ENCODE measurements at places on chromosomes 3 and 15. TPM values are rescaled to one million over a fixed set of nuclear protein-coding genes. Genes with fewer than 3 reads are reported as not detected.

DNA sequence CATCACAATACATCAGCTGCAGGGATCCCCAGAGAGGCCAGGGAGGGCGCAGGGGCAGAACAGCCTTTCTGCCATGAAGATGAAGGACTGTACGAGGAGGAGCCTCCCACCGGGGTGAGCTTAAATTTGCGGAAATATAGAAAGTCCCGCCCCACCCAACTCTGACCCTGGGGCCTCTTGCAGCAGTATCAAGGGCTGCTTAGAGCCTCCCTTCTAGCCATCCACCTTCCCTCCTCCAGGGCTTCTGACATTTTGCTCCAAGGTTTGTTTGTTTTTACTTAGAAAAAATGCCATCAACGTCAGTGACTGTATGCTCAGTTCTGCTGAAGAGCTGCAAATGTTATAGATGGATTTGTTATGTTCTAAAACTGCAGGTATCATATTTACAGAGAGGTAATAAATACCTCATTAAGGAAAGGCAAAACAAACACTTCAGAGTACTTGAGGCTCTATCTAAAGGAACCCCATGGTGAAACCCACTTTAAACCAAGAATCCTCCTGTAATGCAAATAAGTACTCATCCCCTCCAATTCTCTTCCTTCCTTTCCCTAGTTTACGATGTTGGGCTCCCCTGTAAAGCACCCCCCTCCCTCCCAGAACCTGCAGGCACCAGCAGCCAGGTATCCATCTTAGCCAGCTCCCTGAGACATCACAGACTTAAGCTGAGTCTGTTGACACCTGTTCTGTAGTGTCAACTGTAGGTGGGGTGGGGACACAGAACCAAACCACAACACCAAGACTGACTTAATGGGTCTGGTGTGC is 30.5 kb downstream of the RFTN1 start:
- H3K4me3 ChIP-seq, result peak overlapping the region; percentile 51
- peak overlapping the region; percentile 76 for H3K27ac ChIP-seq
- peak; percentile 45 for DNase-seq
- no peaks in the 10 kb centered on the region for H3K27me3 ChIP-seq
- H3K4me1 ChIP-seq, result peaks cover 59% of the 10 kb centered on the region

- no peaks in the 10 kb centered on the region for H3K36me3 ChIP-seq
- H3K27ac ChIP-seq, result no peak overlapping the region
- no peak for DNase-seq
- H3K27me3 ChIP-seq, result no peaks in the 10 kb centered on the region
- H3K4me3 ChIP-seq, result no peak overlapping the region
- H3K4me1 ChIP-seq, result no peaks in the 10 kb centered on the region
These were observed 24.2 kb upstream of the TNK2 start for GRCh38 chr3:195932418-195933043.

DNA sequence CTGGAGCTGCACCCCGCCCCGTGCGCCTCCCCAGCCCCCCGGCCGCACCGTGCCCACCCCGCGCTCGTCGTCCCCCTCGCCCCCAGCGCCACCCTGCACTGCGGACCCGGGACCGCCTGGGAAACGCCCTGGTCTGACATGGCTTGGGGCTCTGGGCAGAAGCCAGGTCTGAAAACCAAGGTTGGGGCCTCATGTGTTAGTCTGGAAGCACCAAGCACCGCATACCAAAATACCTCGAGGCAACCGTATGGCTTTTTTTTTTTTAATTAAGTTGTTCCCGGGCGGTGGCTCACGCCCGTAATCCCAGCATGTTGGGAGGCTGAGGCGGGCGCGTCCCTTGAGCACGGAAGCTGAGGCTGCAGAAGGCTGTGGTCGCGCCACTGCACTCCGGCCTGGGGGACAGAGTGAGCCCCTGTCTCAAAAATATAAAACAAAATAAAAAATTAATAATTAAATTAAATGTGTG is 91.5 kb upstream of the CHD2 start:
- H3K4me1 ChIP-seq, result peaks cover 49% of the 10 kb centered on the region
- peaks cover 5% of the 10 kb centered on the region for H3K36me3 ChIP-seq
- no peak for DNase-seq
- H3K27me3 ChIP-seq, result no peaks in the 10 kb centered on the region

DNA sequence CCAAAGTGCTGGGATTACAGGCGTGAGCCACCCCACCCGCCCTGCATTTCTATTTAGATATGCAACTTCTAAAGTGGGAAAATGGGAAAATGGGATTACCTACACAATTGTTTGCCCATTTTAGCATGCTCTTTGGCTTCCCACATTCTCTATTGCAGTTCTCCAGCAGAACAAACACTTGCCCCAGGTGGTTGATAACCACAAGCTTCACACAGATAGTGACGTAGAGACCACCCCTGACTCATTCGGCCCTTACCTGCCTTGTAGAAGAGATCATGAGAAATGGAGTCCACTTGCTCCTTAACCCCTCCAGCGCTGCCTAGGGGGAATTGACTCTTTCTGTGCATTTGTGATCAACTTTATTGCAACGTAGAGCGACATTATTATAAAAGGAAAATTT is 83.2 kb upstream of the RAP2B start:
- no peaks in the 10 kb centered on the region for H3K27me3 ChIP-seq
- H3K4me3 ChIP-seq, result no peak overlapping the region
- H3K27ac ChIP-seq, result no peak overlapping the region
- DNase-seq, result no peak

- no peak for DNase-seq
- no peaks in the 10 kb centered on the region for H3K36me3 ChIP-seq
- H3K27me3 ChIP-seq, result no peaks in the 10 kb centered on the region
- no peaks in the 10 kb centered on the region for H3K4me1 ChIP-seq
- no peak overlapping the region for H3K4me3 ChIP-seq
These were observed 120.7 kb upstream of the MDFIC2 start for GRCh38 chr3:70433091-70433490.

DNA sequence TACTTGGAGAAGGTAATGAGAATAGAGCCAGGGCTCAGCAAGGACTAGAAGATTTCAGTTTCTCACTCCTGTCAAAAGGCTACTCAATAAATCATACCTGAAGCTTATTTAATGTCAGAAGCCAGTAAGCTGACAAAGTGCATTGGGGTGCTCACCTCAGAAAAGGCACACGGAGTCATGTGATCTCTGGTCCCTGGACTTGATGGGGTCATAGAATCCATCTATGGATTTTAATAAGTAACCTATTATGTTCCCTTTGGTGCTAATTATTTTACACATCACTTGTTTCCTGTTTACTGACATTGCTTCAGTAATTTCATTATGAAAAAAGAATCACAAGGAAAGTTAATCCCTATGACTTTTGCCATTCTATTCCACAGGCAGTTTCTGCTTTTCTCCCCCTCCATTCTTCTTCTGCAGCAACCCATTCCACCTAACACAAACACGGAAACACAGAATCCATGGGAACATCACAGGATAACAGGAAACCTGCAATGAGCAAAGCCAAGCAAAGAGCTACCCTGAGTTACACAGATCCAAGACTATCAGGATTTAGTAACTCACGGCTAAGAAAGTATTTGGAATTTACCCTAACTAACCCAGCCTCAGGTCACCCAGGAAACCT is 159.6 kb downstream of the MEIS2 start:
- H3K27ac ChIP-seq, result no peak overlapping the region
- H3K36me3 ChIP-seq, result no peaks in the 10 kb centered on the region
- H3K4me1 ChIP-seq, result no peaks in the 10 kb centered on the region
- no peak overlapping the region for H3K4me3 ChIP-seq
- H3K27me3 ChIP-seq, result no peaks in the 10 kb centered on the region

- peaks cover 29% of the 10 kb centered on the region for H3K4me1 ChIP-seq
- H3K27me3 ChIP-seq, result no peaks in the 10 kb centered on the region
- DNase-seq, result no peak
- H3K4me3 ChIP-seq, result no peak overlapping the region
These were observed 55.1 kb upstream of the PLXNA1 start for GRCh38 chr3:126927846-126928245.

GRCh38 chr3:31035681-31036080 is 141.2 kb upstream of the GADL1 start:
- H3K4me3 ChIP-seq, result no peak overlapping the region
- H3K4me1 ChIP-seq, result no peaks in the 10 kb centered on the region
- no peak for DNase-seq
- no peaks in the 10 kb centered on the region for H3K36me3 ChIP-seq
- H3K27me3 ChIP-seq, result peaks cover 1% of the 10 kb centered on the region

DNA sequence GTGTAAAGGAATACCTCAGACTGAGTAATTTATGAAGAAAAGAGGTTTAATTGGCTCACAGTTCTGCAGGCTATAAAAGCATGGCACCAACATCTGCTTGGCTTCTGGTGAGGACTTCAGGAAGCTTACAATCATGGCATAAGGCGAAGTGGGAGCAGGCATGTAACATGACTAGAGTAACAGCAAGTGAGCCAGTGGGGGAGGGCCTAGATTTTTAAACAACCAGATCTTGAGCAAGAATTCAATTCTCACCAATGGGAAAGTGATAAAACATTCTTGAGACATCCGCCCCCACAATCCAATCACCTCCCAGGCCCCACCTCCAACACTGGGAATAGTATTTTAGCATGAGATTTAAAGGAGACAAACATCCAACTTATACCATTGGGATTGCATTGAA is 44.2 kb upstream of the BCL2A1 start:
- DNase-seq, result no peak
- no peak overlapping the region for H3K27ac ChIP-seq
- H3K4me3 ChIP-seq, result no peak overlapping the region
- no peaks in the 10 kb centered on the region for H3K27me3 ChIP-seq

Gene MAPKAPK3
- total RNA-seq, result 157 TPM

Gene DLEC1
- total RNA-seq, result 4.2 TPM

Gene PPP1R14D
- total RNA-seq, result not detected

Gene MYRIP
- total RNA-seq, result not detected

Measured in activated CD4-positive, alpha-beta memory T cell treated with anti-CD3 and anti-CD28 coated beads, Interleukin-2, amount 10 ng/mL, durations not matched to agents 7 days and 5 days (primary cell).